ENCODE measurements at places on chromosomes 3 and 15. TPM values are rescaled to one million over a fixed set of nuclear protein-coding genes. Genes with fewer than 3 reads are reported as not detected.
A peak's percentile ranks its signal among the peaks of the same experiment; 100 is the strongest.

DNA sequence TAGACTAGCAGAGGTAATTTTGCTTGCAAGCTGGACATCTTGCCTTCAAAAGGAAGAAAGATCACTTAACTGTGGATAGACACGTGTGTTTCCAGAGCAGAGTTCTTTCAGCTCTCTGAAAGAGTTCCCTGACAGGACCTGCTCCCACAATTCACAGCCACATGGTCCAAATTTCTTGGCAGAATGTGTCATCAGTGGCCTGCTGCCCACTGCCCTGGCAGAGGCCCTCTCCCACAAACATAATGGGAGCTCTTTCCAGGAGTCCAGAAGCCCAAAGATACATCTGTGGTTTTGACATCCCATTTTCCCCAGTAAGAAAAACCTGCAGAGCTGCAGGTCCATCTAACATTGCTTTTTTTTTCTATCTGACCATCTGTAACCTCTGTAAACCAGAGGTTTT, 48.3 kb downstream of the SERPINI1 start:
- no peak for DNase-seq

NMNAT3 gene
- 0.95 TPM for total RNA-seq

SLC22A14 gene
- total RNA-seq = not detected

DNA sequence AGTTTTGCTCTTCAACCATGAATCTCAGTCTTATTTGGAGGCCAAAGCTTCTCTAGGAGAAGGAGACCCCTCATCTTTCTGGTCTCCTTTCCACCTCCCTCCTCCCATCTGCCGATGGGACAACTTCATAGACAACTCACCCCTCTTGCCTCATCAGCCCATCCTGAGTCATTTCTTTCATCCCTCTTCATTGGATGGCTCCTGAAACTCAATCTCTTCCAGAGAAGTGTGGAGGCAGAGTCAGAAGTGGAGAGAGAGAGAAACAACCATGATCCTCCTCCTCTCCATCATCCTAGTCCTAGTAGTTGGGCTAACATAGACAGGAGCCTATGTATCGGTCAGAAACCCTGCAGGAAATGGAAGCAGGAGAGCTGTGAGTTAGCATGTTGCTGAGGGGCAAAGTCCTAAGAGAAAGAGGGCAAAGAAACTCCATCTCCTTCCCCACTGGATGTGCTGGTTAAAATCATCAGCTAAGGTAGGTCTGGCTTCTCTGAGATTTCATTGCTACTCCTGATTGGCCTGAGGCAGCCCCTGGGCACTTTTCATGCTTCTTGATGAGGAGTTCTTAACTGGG, 21.3 kb upstream of the HCN4 start:
- DNase-seq = no peak

- no peak for DNase-seq
Measured at GRCh38 chr15:59991834-59992233, 12.3 kb upstream of the FOXB1 start.

- DNase-seq = no peak
Measured at GRCh38 chr3:174767853-174768382, 91.2 kb upstream of the NAALADL2 start.

DNA sequence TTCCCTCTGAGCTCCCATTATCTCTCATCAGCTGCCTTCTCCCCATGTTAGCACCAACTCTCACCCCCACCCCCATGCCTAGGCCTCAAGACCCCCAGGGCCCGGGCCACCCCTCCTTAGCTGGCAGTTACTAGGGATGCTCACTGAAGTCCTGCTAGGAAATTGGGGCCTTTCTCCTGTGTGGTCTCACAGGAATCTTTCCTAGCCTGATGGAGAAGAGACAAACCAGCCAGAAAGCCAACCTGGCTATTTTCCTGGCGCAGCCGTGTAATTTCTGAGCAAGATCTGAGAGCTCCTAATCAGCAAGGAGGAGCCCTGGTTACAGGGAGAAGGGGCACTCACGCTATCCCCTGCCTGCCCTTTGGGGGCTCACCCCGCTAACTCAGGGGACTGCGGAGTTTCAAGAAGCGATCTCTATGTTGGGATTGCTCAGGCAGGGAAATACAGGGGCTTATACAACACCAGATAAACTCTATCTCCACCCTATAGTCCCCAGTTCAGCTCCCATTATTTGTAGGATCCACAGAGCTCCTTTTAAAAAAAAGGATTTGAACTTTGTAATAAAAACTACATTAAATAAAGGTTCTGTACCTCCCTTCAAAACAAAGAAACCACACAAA, 25.2 kb downstream of the NR2F2 start:
- DNase-seq = peak; percentile 56

- peak; percentile 33 for DNase-seq
Measured at GRCh38 chr3:194928831-194929577, 243.3 kb downstream of the FAM43A start.

GRCh38 chr3:56113231-56113630, 355.0 kb downstream of the ERC2 start:
- DNase-seq = no peak

DNA sequence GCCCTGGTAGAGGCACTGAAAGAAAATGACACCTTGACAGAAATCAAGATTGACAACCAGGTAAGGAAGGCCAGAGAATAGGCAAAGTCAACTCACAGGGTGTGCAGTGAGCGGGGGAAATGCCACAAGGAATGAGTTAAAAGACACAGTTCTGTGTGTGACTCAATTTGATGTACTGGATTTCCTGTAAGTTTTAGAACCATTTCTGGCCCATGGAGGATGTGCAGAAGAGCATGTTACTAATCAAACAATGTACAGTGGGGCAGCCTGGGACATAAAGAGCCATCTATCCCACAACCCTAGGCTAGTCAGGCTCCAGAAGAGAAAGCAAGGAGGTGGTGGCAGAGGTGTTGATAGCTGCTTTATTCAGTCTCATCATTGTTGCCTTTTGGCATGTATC, 31.2 kb upstream of the TMOD3 start:
- DNase-seq = no peak

DNA sequence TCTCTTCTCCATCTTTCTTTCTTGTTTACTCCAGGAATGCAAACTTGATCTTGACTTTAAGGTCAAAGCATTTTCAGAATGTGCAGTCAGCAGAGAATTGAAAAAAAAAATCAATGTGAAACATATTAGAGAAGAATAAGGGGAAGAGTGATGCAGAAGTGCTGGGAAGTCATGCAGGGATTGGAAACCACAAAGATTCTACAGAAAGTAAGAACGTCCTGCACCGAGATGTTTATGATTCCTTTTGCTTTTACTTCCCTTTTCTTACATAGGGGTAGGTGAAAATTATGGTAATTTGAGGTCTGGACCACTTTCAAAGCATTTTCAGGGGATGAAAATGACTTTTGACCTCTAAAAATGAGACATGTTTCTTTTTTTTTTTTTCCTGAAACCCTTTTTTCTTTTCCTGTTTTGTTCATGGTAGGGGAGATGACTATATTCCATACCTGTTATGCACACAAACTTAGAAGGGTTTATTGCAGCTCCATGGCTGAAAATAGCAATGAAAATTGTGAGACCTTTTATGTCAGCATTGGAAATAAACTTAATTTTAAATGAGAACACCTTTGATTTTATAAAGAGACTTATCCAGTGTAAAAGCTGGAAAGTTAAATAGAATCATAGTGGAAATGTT, 623.5 kb upstream of the TBL1XR1 start:
- no peak for DNase-seq

DNA sequence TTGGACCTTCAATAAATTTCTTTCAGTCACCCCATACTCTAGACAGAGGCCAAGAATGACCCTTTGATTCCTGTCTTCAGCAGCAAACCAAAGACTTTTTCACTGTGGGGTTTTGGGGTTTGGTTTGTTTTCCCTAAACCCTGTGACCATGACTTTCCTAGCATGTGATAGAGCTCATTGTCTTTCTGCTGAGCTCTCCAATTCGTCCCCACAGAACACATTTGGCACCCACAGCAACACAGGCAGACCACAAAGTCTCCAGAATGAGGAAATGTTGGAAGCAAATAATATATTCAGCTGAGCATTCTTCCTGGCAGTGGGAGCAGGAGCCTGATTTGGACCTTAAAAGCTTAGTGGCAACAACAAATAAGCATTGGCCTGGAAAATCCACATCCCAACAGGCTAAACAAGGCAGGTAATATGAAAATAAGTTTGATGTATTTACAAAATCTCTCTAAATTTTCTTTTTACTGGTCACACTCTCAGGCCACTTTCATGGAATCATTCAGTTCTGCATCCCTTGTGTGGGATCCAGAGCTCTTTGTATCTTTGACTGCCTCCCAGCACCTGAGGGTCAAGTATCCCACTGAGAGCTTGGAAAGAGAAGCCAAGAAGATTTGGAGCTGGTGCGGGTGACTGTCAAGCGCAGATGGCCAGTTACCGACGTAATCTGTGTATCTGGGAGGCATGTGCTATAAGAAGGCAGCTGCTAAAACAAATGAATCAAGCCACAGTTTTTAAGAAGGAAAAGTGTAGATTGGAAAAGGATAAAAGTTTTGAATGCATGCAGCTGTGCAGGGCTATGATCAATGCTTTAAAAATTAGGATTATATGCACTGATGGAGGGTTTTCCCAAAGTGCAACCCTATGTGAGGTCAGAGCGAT, 36.5 kb upstream of the CPB1 start:
- DNase-seq = peak; percentile 26

GRCh38 chr3:101217472-101218245, 102.7 kb downstream of the IMPG2 start:
- DNase-seq = no peak

DNA sequence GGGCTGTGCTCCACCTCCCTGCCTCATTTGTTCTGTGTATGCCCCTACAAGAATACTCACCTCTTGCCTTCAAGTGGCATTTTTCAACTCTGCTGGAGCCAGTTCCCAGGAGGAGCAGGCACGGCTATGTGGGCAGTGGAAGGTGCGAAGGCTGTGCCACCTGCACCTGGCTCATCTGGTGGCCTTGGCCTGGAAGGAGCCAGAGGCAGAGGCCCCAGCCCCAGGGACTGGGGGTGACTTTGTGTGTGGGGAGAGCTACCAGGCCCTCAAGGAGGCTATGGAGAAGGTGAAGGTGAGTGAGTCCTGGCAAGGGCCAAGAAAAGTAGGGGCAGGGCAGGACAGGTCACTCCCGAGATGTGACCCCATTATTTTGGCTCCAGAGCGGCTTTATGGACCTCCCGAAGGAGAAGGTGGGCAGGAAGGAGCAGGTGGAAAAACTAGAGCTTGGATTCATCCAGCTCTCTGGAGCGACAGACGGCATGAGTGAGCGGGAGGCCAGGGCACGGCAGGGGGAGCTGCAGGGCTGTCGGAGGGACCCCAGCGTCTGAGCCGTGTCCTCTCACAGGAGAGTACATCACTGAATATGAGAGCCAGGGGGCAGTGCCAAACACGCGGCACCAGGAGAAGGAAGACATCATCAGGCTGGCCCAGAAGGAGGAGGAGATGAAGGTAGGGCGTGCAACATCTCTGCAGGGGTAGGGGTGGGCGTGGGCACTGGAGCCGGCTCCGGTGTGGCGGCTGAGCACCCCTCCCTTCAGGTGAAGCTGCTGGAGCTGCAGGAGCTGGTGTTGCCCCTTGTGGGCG, 57.3 kb upstream of the UBE2Q2 start:
- peak; percentile 81 for DNase-seq

DNA sequence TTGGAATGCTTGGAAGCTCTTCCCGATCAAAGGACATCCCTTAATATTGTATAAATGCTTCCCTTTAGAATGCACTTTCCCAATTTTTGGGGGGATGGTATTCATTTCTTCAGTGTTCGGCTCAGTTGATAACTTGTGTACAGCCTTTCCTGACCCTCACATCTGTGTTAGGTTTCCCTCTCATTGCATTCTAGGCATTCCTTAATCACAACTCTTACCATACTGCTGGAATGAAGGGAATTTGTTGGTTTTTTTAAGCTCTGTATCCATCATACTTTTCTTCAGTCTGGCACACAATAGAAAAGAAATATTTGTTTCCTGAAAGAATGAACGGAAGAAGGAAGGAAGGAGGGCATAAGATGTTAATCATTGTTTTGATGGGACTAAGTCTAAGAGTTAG, 119.5 kb downstream of the CHST2 start:
- no peak for DNase-seq

- DNase-seq = no peak
Measured at GRCh38 chr3:156978481-156978961, 152.4 kb downstream of the LEKR1 start.

DPPA4 gene
- 215 TPM for total RNA-seq

- no peak for DNase-seq
Measured at GRCh38 chr3:193662757-193663322, 69.8 kb downstream of the OPA1 start.

CDCP1 gene
- total RNA-seq = 0.12 TPM
